Stimulated activated CD8-positive, alpha-beta memory T cell treated with anti-CD3 and anti-CD28 coated beads, Interleukin-4, amount 100 ng/mL, for 48 hours (primary cell): ENCODE measurements at places on chromosomes 2 and 18.

- no peak for DNase-seq
Measured at GRCh38 chr2:111946294-111947114, 48.1 kb downstream of the MERTK start.

GRCh38 chr2:105804266-105804665 lies 59.6 kb downstream of the NCK2 start:
- no peak for DNase-seq

- no peak for DNase-seq
Measured at GRCh38 chr2:140695155-140695554, 1435.7 kb downstream of the LRP1B start.

DNA sequence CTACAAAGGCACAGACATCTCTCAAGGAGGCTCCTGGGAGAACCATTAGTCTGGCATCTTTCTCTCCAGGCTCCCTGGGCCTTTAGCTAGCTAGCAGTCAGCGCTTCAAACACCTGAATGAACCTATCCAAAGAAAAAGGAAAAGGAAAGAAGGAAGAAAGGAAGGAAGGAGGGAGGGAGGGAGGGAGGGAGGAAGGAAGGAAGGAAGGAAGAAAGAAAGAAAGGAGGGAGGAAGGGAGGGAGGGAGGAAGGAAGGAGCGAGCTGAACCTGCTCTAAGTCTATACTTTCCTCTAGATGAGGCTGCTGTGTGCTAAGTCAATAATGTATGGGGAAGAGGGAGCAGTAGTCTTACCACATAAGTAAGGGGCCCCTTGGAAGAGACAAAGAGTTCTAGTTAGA lies 5.1 kb upstream of the BCL11A start:
- no peak for DNase-seq

- DNase-seq, result peak; percentile 49
Measured at GRCh38 chr18:75211002-75211621, 515 bp downstream of the TSHZ1 start.

- no peak for DNase-seq
Measured at GRCh38 chr18:79258447-79258846, 137.3 kb upstream of the NFATC1 start.

GRCh38 chr2:174608866-174609214 lies 11.2 kb upstream of the WIPF1 start:
- DNase-seq, result no peak

GRCh38 chr2:18922276-18922675 lies 332.9 kb upstream of the NT5C1B start:
- DNase-seq, result no peak

- DNase-seq, result no peak
Measured at GRCh38 chr18:76957384-76958355, 135.3 kb downstream of the ZNF236 start.

DNA sequence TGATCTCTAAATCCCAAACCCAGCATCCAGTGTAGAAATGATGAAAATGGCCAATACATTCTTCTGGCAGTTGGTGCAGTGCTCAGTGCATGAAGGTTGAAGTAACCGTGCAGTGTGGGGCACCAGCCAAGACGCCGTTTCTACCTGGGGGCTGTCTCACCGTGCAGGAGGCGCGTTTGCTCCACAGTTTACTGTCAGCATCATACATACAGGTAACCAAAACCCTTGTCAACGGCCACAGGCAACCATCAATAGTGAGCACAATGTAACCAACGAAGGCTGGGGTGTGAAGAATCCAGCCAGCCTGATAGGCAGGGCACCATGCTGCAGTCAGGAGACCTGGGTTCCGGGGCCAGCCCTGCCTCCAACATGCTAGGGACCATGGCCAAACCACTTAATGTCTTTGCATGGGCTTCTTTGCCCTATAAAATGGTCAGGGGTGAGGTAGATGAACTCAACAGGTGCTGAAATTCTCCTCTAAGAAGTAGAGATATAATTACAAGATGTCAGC lies 127.5 kb upstream of the ID2 start:
- peak; percentile 16 for DNase-seq

GRCh38 chr2:26382564-26382963 lies 19.2 kb upstream of the DRC1 start:
- DNase-seq, result no peak

GRCh38 chr2:222283634-222284033 lies 15.2 kb downstream of the PAX3 start:
- DNase-seq, result no peak

GRCh38 chr18:48186131-48186766 lies 222.9 kb downstream of the ZBTB7C start:
- DNase-seq, result no peak

DNA sequence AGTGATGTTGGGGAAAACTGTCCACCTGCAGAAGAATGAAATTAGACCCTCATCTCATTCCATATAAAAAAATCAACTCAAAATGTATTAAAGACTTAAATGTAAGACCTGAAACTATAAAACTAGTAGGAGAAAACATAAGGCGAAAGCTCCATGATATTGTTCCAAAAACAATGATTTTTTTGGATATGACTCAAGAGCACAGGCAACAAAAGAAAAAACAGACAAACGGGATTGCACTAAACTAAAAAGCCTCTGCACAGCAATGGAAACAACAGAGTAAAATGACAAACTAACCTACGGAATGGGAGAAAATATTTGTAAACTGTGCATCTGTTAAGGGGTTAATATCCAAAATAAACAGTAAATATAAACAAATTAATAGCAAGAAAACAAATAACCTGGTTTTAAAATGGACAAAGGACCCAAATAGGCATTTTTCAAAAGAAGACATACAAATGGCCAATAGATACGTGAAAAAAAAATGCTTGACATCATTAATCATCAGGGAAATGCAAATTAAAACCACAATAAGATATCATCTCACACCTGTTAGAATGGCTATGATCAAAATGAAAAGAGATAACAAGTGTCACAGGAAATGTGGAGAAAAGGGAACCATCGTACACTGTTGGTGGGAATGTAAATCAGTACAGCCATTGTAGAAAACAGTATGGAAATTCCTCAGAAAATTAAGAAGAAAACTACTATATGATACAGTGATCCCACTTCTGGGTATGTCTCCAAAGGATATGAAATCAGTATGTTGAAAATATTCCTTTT lies 26.6 kb downstream of the LRRFIP1 start:
- DNase-seq, result no peak

DNA sequence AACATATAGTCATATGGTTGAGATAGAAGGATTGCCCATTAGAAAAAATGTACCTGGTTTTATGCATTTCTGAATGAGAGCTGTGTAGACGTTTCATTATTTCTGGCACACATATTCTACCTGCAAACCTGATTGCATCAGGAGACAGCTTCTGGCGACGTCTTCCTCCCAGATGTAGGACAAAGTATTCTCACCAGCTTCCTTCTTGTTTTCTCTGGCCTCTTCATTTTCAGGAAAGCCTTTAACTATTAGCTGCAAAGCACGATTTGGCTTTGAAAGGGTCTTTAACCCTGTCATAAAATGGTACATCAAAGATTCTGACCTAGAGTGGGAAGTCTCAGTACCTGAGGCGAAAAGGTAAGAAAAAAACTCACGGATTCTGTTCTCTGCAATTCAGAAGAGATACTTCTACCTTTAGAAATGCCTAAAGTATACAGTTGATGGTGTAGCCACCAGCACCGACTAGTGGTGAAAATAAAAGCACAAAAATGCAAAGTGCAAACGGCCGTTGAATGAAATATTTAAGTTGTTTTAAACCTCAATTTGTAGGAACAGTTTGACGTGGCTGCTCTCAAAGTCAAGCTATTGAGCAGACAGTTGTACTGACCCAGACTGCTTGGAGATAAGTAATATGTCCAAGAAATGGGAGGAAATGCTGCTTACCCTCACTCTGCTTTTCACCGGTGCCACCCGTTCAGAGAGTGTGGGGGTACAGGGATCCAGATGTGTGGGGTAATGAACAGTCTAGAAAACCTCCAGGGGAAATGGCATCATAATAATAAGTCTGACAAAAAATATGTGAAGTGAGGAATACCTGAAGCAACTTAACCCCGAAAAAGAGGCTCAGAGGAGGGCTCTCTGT lies 20.2 kb downstream of the IL18RAP start:
- no peak for DNase-seq

DNA sequence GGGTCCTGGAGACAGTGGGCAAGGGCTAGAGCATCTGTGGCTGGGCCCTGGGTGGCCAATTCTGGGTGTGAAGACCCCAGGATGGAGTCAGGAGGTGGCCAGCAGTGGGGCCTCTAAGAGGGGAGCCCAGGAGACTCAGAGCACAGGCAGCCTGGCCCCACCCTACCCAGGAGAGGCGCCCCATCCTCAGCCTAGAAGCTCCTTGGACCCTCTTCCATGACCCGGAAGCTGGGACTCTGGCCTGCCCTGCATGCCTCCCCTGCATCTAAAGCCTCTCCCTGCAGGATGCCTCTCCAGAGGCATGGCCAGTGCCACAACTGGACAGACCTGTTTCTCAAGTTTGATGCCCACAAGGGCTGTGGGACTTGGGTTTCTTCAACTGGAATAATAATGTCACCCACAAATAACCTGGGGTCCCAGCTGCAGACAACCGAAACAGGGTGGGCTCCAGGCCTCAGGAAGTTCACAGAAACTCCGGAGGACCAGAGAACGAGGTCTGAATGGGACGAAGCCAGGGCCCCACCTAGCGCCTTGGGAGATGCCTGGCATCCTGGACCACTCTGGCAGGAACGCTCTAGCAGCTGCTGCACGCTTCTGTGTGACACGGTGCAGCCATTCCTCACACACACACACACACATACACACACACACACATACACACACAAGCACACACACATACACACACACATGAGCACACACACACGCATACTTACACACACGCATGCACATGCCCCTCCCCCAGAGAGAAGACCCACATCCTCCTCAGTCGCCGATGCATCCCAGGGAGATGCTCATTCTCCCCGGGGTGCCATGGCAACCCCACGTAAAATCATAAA lies 16.4 kb downstream of the KCNIP3 start:
- no peak for DNase-seq
